Chondrocyte (in vitro differentiated cells): ENCODE measurements at places on chromosomes 4 and X. TPM values are rescaled to one million over a fixed set of nuclear protein-coding genes. Genes with fewer than 3 reads are reported as not detected.
A peak's percentile ranks its signal among the peaks of the same experiment; 100 is the strongest.

- no peak overlapping the region for H3K27ac ChIP-seq
- DNase-seq, result no peak
- no peaks in the 10 kb centered on the region for H3K27me3 ChIP-seq
- no peak overlapping the region for H3K4me3 ChIP-seq
- H3K4me1 ChIP-seq, result peaks cover 19% of the 10 kb centered on the region
These were observed 74.8 kb downstream of the RAB28 start for GRCh38 chr4:13409324-13409723.

GRCh38 chr4:150769845-150770244, 187.9 kb downstream of the MAB21L2 start:
- H3K27me3 ChIP-seq, result no peaks in the 10 kb centered on the region
- H3K4me3 ChIP-seq, result no peak overlapping the region
- H3K27ac ChIP-seq, result no peak overlapping the region
- peaks cover 3% of the 10 kb centered on the region for H3K36me3 ChIP-seq

DNA sequence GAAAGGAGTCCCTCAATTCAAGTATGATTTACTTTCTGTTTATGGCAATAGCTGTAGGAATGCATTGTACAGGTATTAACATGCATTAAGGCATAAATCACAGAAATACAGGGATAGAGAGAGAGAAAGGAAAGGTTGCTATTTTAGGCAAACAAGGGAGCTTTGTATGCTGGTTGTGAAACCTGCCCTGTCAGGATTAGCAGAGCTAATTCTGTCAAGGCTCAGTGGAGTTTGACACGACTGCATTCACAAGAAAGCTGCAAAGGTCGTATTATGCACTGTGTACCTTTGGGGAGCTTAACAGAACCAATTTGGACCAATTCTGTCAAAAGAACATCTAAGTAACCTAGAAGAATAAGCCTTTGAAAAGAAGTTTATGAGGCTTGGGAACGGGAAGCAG, 239.3 kb downstream of the GRIA2 start:
- no peak overlapping the region for H3K4me3 ChIP-seq
- H3K4me1 ChIP-seq, result peaks cover 9% of the 10 kb centered on the region
- no peaks in the 10 kb centered on the region for H3K27me3 ChIP-seq
- no peak for DNase-seq
- no peak overlapping the region for H3K27ac ChIP-seq
- H3K36me3 ChIP-seq, result peaks cover 3% of the 10 kb centered on the region

GRCh38 chrX:45696736-45697135, 496.1 kb upstream of the DIPK2B start:
- H3K27ac ChIP-seq, result no peak overlapping the region
- H3K36me3 ChIP-seq, result no peaks in the 10 kb centered on the region
- DNase-seq, result no peak
- peaks cover 7% of the 10 kb centered on the region for H3K4me1 ChIP-seq

DNA sequence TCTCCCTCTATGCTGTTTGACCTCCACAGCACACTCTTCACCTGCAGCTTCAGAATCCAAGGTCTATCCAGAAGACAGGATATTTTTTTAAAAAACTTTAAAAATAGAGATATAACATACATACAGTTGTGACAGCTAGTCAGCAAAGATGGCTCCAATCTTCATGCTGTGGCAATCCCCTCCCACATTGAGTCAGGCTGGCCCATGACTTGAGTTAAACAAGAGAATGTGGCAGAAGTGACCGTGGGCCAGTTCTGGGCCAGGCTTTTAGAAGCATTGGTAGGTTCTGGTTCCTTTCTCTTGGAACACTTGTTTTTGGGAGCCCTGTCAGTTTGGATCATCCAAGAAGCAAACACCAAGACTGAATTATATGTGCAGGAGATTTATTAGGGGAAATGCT, 36.1 kb upstream of the REPS2 start:
- H3K4me1 ChIP-seq, result no peaks in the 10 kb centered on the region
- peaks cover 2% of the 10 kb centered on the region for H3K36me3 ChIP-seq

DNA sequence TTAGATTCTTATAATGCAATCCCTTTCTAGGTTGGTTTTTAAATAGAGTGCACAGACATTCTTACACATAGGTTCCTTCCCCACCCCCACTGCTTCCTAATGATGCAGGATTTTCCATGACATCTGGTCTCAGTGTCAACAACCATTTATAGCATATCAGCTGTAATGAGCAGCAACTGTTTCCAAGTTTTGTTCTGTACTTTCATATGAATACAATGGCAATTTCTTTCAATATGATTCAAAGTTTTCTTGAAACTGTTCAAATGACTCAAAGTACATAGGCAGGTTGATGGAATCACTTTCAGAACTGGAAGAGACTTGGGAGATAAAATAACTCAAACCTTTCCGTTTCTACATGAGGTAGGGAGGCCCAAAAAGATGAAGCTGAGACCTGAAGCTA, 220.7 kb downstream of the CAMK2D start:
- H3K4me1 ChIP-seq, result peaks cover 25% of the 10 kb centered on the region
- no peak overlapping the region for H3K4me3 ChIP-seq
- no peak for DNase-seq
- no peaks in the 10 kb centered on the region for H3K27me3 ChIP-seq
- H3K27ac ChIP-seq, result no peak overlapping the region

GRCh38 chr4:73780834-73781233, 40.5 kb downstream of the CXCL8 start:
- H3K27me3 ChIP-seq, result peaks cover 15% of the 10 kb centered on the region
- H3K36me3 ChIP-seq, result no peaks in the 10 kb centered on the region
- H3K4me1 ChIP-seq, result peaks cover 19% of the 10 kb centered on the region

GRCh38 chr4:6446130-6446482, 26.3 kb downstream of the PPP2R2C start:
- H3K4me3 ChIP-seq, result no peak overlapping the region
- H3K27ac ChIP-seq, result no peak overlapping the region
- DNase-seq, result no peak

DNA sequence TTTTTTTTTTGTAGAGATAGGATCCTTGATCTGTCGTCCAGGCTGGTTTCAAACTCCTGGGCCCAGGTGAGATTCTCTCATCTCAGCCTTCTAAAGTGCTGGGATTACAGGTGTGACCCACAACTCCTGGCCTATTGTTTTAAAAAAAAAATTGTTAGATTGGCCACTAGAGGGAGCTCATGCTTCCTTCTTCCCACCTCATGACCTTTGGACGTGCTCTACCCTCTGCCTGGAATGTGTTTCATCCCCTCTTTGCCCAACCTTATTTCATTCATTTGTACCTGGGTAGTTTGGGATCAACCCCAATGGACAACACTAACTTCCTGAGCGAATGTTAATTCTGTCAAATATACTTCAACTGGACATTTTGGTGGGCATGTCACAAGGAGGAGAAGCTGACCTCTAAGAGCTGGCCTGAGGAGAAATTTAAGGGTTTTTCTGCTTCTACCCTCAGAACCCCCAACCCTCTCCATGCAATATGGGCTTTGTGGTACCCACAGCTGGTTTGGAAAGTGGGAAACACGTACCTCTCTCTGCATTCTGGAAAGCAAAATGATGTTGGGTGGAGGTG, 6.4 kb downstream of the PPEF2 start:
- H3K36me3 ChIP-seq, result peaks cover 5% of the 10 kb centered on the region
- H3K27ac ChIP-seq, result no peak overlapping the region
- DNase-seq, result no peak
- H3K27me3 ChIP-seq, result peaks cover 4% of the 10 kb centered on the region
- H3K4me3 ChIP-seq, result no peak overlapping the region
- no peaks in the 10 kb centered on the region for H3K4me1 ChIP-seq

DNA sequence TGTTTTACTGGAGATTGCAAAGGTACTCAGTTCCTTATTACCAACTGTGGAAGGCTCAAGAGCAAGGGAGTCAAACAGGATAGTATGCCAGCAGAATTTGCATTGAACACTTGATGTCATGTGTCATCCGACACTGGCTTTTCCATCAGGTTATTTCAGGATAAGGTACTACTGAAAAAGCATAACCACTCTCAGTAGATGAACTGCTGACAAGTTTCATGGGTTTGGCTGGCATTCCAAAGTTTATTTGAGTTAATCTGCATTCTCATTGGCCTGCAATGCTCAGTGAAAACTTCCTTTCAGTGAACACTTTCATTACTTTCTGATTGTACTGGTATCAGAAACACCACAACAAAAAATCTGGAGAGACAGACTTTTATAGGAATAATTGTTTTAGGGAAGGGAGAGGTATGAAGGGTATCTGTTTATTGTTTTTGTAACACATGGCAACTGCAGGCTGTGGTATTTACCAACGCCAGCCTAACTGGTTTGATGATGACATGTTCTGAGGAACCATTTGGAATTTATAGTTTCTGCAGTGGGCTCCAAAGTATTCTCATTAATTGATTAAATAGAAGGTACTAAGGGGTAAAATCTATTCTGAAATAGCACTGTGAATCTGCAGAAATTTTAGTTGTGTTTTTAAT, 345.7 kb upstream of the NR3C2 start:
- no peak overlapping the region for H3K27ac ChIP-seq
- no peak overlapping the region for H3K4me3 ChIP-seq
- peaks cover 4% of the 10 kb centered on the region for H3K27me3 ChIP-seq
- no peaks in the 10 kb centered on the region for H3K36me3 ChIP-seq
- DNase-seq, result no peak

- peaks cover 2% of the 10 kb centered on the region for H3K27me3 ChIP-seq
- no peaks in the 10 kb centered on the region for H3K4me1 ChIP-seq
- DNase-seq, result no peak
These were observed 33.8 kb downstream of the OTUD6A start for GRCh38 chrX:70096052-70096451.

- no peak overlapping the region for H3K4me3 ChIP-seq
- no peak for DNase-seq
- H3K36me3 ChIP-seq, result no peaks in the 10 kb centered on the region
- H3K27ac ChIP-seq, result no peak overlapping the region
- H3K27me3 ChIP-seq, result peaks cover 6% of the 10 kb centered on the region
These were observed 42.4 kb upstream of the ATOH1 start for GRCh38 chr4:93786149-93786548.

GRCh38 chr4:39641451-39641850, 2.8 kb upstream of the SMIM14 start:
- no peak overlapping the region for H3K4me3 ChIP-seq
- DNase-seq, result no peak
- no peaks in the 10 kb centered on the region for H3K27me3 ChIP-seq
- H3K36me3 ChIP-seq, result no peaks in the 10 kb centered on the region

GRCh38 chr4:40180356-40180755, 16.5 kb upstream of the RHOH start:
- H3K4me1 ChIP-seq, result peaks cover 11% of the 10 kb centered on the region
- no peaks in the 10 kb centered on the region for H3K27me3 ChIP-seq
- no peak for DNase-seq
- H3K36me3 ChIP-seq, result no peaks in the 10 kb centered on the region

DNA sequence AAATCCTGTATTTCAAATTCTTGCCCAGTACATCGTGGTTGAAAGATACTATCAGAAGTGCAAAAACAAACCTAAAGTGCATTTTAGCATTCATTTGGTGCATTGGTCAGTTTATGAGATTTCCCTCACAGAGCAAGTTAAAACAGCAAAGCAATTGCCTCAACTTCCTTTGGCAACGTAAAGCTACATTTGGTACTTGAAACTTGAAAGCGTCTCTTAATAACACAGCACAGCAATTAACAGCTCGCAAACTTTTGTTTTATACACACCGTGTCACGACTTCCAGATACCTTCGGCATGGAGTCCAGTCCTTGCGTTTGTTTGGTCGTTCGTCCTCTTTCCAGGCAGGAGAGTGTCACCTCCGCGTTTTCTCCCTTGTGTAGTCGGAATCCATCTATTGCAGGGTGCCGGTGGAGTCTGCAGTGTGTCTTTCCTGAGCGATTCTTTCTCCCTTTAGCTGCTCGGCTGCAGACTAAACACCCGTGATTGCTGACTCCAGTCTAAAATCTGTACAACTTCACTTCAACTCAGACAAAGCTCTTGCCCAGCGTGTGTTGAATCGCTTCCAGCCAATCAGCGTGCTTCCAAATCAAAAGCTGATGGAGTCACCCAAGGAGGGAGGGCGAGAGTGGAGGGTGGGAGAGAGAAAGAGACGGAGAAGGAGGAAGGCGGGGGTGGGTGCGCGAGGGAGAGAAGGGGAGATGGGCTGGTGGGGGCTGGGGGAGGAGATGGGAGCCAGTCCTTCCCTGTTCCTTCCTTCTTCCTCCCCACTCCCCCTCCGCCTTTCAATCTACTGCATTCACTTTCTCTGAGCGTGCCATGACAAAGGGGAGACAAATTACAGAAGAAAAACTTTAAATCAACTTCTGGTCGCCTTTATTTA, at the start of gene PCDH18:
TSS of gene PCDH18 (minus strand) at position 509 of the 883 bp plus-strand sequence. CDS start at position 103, 406 bp downstream.
- no peaks in the 10 kb centered on the region for H3K27me3 ChIP-seq
- H3K4me3 ChIP-seq, result no peak within 1 kb of the TSS
- H3K36me3 ChIP-seq, result peaks cover 21% of the 10 kb centered on the region
- DNase-seq, result no peak
- peaks cover 22% of the 10 kb centered on the region for H3K4me1 ChIP-seq

DNA sequence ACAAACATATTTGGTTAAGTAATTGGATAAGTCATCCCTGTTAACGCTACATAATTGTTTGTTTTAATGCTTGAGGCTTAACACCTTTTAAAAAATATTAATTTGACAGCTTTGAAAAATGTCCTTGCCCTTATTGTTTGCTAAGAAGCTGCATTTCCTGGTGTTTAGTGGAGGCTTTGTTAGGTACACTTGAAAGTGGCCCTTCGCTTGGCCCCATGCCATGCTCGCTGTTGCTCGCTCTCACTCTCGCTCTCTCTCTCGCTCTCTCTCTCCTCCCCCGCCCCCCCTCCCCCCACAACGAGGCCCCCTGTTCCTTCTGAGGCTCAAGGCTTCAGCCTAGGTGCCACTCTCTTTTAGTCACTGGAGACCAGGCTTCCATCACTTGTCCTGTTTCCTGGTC, 139.6 kb downstream of the DCLK2 start:
- H3K27ac ChIP-seq, result peak overlapping the region; percentile 74
- no peak for DNase-seq
- H3K4me3 ChIP-seq, result no peak overlapping the region
- H3K27me3 ChIP-seq, result no peaks in the 10 kb centered on the region

- no peaks in the 10 kb centered on the region for H3K36me3 ChIP-seq
- H3K4me1 ChIP-seq, result no peaks in the 10 kb centered on the region
- H3K27ac ChIP-seq, result no peak overlapping the region
- H3K27me3 ChIP-seq, result peaks cover 2% of the 10 kb centered on the region
- H3K4me3 ChIP-seq, result no peak overlapping the region
- DNase-seq, result no peak
These were observed 437.8 kb downstream of the GRXCR1 start for GRCh38 chr4:43330288-43330687.

DNA sequence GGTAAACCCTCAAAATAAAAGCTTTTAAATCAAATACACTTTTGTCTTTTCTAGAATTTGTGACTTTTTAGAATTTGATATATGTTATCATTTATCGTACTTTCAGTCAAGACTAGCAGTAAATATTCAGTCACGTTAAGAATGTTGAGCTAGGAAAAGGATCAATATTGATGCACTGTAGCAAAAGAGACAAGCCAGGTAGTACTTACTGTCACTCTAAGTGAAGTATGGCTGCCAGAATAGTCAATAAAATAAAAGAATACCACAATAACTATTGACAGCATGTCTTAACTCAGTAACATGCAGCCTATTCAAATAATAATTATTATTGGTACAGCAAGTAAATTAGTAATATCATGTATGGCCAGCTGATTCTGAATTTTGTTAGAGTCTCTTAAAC, 43.6 kb upstream of the GPRIN3 start:
- no peak for DNase-seq
- H3K36me3 ChIP-seq, result no peaks in the 10 kb centered on the region
- H3K4me3 ChIP-seq, result no peak overlapping the region
- no peaks in the 10 kb centered on the region for H3K27me3 ChIP-seq
- H3K27ac ChIP-seq, result no peak overlapping the region

GRCh38 chrX:137198040-137198439, 164.2 kb upstream of the GPR101 start:
- no peak overlapping the region for H3K4me3 ChIP-seq

Gene AMBN
- total RNA-seq, result not detected in 3 replicates

Gene ZNF595
- total RNA-seq, result 2.6 to 6.5 TPM (median 2.9 TPM) in 3 replicates

Gene PDGFC
- total RNA-seq, result 70.0 to 131 TPM (median 70.9 TPM) in 3 replicates

Gene P2RY8
- total RNA-seq, result not detected in 3 replicates

Gene VCX3A
- not detected in 3 replicates for total RNA-seq

Gene STATH
- total RNA-seq, result not detected in 3 replicates

Gene CAPN6
- 0.13 to 0.29 TPM (median 0.17 TPM) in 3 replicates for total RNA-seq

Gene PABPC4L
- 2.9 to 4.3 TPM (median 3.2 TPM) in 3 replicates for total RNA-seq

Gene TEC
- total RNA-seq, result 0.12 to 0.35 TPM (median 0.26 TPM) in 3 replicates

Gene MAGEA11
- not detected in 3 replicates for total RNA-seq

Gene ZCCHC13
- total RNA-seq, result not detected in 3 replicates
